ENCODE measurements at places on chromosomes 11 and 22. TPM values are rescaled to one million over a fixed set of nuclear protein-coding genes. Genes with fewer than 3 reads are reported as not detected.

NUP160 gene
- 162 TPM for total RNA-seq

P2RX3 gene
- total RNA-seq = not detected

HMGXB4 gene
- total RNA-seq = 49.2 TPM

FZD4 gene
- 89.1 TPM for total RNA-seq

SLC2A11 gene
- 4.9 TPM for total RNA-seq

WNT11 gene
- 1.2 TPM for total RNA-seq

HBG1 gene
- total RNA-seq = not detected

OR52D1 gene
- total RNA-seq = not detected

SLCO2B1 gene
- 1.0 TPM for total RNA-seq

THY1 gene
- total RNA-seq = 187 TPM

PIK3IP1 gene
- total RNA-seq = 0.46 TPM

Data from A673 (cell line).